ENCODE measurements at places on chromosomes 3 and 15. TPM values are rescaled to one million over a fixed set of nuclear protein-coding genes. Genes with fewer than 3 reads are reported as not detected.

The CTXN2 gene
- total RNA-seq = not detected

The SEMA3G gene
- 14.8 TPM for total RNA-seq

DNA sequence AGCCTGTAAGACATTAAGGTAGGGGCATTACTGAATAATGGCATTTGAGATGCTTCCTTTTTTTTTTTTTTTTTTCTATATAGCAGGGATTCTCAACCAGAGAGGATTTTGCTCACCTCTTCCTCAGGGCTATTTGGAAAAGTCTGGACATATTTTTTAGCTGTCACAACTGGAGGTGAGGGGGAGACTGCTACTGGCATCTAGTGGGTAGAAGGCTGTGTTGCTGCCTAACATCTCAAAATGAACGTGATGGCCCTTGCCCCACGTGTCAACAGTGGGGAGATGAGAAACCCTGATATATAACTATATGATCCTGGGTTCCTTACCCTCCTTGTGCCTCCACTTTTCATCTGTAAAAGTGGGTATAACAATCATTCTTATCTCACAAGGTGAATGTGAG is 71.9 kb downstream of the CADPS start:
- no peak for DNase-seq

DNA sequence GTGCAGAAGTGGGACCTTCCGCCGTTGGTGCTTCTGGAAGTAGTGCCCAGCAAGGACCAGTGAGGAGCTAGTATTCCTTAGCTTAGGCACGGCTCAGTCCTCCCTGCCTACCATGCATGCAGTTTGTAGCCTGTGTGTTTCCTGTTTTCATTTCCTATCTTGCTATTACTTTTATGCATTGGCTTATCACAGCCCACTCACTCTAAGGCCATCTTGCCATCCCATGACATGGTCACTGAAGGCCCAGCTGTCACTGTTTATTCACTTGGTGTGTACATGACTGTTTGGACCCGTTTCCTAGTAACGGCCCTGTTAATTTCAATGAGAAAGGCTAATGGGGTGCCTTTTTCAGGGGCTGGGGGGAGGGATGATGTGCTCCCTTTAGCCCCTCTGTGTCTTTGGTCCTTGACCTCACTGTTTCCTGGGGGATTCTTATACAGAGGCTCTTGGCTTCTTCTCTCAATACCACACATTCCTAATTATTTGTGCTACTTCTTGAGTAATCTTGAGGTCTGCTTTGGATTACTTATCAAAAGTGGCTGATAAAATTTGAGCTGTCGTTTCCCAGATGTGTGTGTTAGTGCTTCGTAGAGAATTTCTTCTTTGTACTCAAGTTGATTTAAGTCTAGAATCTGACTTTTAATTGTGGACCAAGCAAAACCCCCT is 24.5 kb upstream of the TRAK1 start:
- DNase-seq = no peak

GRCh38 chr15:38453971-38454695 is at the start of gene FAM98B:
TSS of gene FAM98B (plus strand) at chr15:38454127. CDS start at chr15:38454162, 35 bp downstream.
- DNase-seq = peak; percentile 85

- no peak for DNase-seq
Measured at GRCh38 chr3:39169712-39170111, 16.3 kb upstream of the CSRNP1 start.

DNA sequence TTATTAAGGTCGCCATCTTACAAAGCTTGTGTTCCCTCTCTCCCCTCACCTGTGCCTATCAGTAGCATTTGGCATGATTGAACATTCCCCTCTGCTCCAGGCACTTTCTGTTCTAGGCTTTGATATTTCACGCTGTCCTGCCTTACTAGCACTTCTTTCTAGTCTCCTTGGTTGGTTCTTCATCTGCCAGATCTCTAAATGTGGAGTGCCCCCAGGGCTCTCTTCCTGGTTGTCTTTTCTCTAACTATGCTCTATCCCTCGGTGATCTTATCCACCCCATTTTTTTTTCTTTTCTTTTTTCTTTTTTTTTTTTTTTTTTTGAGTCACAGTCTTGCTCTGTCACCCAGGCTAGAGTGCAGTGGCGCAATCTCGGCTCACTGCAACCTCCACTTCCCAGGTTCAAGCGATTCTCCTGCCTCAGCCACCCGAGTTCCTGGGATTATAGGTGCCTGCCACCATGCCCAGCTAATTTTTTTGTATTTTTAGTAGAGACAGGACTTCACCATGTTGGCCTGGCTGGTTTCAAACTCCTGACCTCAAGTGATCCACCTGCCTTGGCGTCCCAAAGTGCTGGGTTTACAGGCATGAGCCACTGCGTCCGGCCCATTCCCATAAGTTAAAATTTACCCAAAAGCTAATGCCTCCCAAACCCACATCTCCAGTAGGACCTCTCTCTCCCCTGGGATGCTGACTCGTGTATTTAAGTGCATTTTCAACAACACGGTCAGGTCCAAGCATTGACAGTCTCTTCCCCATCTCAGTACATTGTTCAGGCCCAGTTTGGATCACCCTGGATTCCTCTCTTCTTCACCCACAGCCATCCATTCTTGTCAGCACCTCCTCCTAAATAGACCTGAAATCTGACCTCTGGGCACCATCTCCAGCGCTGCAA is 5.2 kb downstream of the NUSAP1 start:
- DNase-seq = no peak

GRCh38 chr3:157531301-157531660 is 28.1 kb upstream of the VEPH1 start:
- DNase-seq = peak; percentile 36

All from thyroid gland (tissue), 4 donors.